Stimulated activated CD8-positive, alpha-beta memory T cell treated with anti-CD3 and anti-CD28 coated beads, Interleukin-4, amount 100 ng/mL, for 4 hours (primary cell): ENCODE measurements at places on chromosomes 5 and 9.
A peak's percentile ranks its signal among the peaks of the same experiment; 100 is the strongest.

DNA sequence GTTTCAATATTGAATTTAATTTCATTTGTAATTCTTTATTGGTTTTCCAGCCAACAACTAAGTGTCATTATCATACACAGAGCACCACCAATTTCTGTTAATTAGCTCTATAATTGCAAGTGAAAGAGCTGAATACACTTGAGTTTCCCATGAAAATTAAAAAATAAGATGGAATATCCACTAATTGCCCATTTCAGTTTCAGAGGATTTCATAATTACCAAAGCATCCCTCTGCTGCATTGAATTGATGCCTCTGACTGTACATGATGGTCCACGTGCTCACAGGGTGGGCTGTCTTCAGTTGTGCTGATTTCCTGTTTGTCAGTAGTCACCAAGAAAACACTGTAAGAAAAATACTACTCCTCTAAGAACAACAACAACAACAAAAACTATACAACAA is 163.8 kb downstream of the CHSY3 start:
- DNase-seq, result no peak

DNA sequence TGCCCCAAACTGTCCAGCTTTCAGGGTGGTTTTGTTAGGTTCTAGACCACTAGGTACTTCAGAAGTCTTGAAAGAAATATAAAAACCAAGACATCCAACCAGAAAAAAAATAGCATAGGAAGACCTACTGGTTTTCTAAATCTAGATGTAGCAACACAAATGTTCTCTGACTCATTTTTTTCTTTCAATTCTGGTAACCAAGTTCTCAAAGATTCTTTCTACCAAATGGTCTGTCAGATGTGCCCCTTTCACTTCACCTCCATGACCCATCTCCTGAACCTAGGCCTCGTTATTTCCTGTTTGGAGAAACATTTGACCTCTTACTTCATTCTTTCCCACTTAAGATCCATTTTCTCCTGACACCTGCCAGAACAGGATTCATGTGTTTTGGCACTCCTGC is 355.3 kb downstream of the KIAA0825 start:
- DNase-seq, result no peak

DNA sequence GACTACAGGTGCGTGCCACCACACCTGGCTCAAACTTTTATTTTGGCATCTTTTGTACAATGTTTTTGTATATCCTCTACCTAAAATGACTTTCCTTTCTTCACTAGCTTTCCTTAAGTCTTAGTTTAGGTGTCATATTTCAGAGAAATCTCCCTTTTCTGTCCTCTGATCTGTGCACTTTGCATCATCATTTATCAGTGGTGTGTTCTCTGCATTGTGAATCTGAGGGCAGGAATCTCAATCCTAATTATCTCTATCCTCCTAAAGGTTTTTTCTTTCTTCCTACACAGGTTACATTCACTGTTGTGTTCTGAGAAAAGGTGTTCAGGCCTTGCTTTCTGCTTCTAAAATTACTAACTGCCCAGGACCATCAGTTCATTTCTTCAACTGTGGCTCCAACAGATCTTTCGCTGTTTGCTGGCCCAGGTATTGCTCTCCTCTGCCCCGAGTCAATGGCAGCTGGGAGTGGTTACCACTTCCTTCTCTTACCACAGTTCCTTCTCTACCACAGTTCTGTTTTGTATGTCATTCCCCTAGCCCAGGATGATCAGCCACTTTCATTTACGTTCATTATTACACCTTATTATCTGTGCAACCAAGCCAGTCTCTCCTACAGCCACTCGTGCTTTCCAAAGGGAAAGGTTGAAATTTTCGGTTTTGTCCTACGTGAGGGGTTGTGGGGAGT is 14.0 kb downstream of the TGFBR1 start:
- no peak for DNase-seq

- DNase-seq, result no peak
Observed at GRCh38 chr5:75016896-75017295, 35.5 kb downstream of the GCNT4 start.

DNA sequence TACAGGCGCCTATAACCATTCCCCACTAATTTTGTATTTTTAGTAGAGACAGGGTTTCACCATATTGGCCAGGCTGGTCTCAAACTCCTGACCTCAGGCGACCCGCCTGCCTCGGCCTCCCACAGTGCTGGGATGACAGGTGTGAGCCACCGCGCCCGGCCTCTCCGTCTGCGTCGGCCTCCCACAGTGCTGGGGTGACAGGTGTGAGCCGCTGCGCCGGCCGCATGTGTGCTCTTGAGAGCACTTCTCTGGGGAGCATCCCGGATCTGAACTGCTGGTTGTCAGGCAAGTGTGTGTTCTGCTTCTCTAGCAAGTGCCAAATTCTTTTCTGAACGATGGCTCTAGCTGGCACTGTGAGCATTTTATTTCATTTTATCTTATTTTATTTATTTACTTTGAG is 3.7 kb upstream of the ENTPD2 start:
- no peak for DNase-seq

- DNase-seq, result no peak
Observed at GRCh38 chr5:17763301-17763700, 129.0 kb downstream of the TAF11L14 start.

DNA sequence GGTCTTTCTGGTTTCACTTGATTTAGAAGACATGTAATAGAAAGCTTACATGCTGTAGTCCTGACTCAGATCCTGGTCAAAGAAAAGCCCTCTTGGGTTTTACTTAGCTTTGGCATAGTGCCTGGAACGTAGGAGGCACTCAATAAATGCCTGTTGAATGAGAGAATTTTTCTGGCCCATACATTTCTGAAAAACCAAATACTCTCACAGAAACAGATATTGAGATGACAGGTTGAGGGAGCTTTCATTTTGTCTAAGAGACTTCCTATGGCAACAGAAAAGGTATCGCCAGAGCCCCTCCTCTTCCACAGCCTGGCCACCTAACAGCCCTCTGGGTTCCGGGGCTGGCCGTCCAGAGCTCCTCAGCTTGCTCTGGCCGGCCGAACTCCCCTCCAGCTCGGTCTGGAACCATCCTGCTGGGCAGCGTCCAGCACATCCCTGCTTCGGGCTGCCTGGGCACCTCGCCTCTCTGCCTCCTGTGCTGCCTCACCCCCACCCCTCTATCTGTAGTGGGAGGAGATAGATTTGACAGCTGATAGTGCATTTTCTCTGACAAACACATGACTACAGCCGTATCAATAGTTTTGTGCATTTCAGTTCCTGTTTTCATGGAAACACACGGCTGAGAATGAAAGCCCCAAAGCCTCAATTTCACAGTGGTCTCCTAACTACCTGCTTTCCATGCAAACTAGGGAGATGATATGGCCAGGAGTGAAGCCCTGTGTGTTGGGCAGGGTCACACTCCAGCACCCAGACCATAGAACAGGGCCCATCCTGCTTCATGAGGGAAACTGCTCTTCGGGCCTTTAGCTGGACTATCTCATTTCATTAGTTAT is 1.1 kb downstream of the IL4 start:
- DNase-seq, result no peak

- no peak for DNase-seq
Observed at GRCh38 chr9:109632817-109633216, 134.7 kb upstream of the PTPN3 start.

DNA sequence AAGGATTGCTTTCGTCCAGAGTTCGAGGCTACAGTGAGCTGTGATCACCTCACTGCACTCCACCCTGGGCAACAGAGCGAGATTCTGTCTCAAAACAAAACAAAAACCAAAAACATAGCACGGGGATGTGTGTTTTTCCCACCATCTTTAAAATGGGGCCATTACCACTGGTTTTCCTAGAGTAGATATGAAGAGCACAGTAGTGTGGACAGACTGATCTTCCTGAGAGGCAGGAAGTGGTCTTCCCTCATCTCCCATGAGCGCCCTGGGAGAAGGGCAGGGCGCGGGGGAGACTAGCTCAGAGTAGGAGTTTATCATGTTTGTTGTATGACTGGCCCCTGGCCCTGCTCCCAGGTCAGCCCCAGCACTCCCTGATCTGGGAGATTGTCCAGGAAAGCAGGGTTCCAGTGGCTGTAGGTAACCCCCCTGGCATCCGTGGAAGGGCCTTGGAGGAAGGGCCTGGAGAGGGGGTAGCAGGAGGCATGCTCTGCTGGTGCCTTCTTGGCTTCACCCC is 2.3 kb downstream of the SUSD3 start:
- DNase-seq, result no peak

DNA sequence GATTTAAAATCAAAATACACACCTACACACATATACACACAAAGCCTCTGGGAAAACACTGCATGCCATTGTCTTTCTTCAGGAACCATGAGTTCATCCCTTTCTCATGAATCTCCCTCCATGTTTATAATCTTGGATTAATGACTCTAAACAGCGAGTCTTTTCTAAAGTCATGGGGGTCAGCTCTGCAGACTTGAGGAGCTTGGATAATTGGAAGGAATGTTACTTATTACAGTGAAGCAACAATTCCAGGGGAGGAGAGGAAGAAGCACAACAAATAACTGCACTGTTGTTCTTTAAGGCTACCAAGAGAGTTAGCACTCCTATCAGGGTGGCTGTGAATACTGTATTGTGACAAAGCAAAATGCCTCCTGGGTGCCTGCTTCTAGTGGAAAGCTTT is 444.7 kb downstream of the ANXA1 start:
- no peak for DNase-seq

GRCh38 chr5:180860887-180861822 is at the start of gene ZFP62:
Gene ZFP62 (minus strand): TSS chr5:180861276. CDS start chr5:180861219, 57 bp downstream.
- DNase-seq, result peak; percentile 68

GRCh38 chr9:37413311-37413710 is 9.2 kb upstream of the GRHPR start:
- DNase-seq, result no peak

DNA sequence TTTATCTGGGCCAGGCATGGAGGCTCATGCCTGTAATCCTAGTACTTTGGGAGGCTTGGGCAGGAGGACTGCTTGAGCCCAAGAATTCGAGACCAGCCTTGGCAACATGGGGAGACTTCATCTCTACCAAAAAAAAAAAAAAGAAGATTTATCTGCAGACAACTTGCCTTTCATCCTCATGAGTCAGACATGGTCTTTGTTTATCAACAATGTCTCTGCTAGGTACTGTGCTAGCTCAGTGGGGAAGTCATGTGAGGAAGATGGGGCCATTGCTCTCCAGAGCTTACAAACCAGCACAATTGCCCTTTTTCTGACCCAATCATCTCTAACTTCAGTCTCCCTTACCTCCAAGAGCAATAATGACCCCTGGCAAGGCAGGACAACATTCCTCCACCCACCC is 1.6 kb downstream of the URM1 start:
- no peak for DNase-seq

GRCh38 chr9:37919246-37919955 is 15.5 kb upstream of the SLC25A51 start:
- no peak for DNase-seq

DNA sequence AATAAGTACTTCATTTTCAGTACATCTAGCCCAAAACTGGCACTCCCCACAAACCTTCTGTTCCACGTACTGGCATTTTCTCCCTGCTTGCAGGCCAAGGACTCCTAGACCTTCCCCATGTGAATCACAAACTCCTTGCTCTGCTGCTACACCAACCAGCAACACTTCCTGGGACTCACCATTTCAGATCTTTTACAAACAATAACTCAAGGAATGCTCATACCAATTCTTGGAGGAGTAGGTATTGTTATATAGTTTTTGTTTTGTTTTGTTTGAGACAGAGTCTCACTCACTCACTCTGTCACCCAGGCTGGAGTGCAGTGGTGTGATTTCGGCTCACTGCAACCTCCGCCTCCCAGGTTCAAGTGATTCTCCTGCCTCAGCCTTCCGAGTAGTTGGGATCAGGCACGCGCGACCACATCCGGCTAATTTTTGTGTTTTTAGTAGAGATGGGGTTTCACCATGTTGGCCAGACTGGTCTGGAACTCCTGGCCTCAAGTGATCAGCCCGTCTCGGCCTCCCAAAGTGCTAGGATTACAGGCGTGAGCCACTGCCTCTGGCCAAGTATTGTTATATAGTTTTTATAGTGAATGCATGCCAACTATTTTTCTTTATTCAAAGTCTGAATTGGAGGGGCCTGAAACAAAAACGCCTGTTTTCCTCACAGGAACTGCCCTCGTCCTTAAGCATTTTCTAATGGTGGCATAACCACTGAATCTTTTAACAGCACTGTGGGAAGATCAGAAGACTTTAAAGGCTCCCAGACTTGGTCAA is 210.8 kb downstream of the TSSK1B start:
- DNase-seq, result no peak

- peak; percentile 64 for DNase-seq
Observed at GRCh38 chr5:79235634-79236361, at the start of gene JMY. Gene JMY (plus strand): TSS chr5:79236131. CDS start chr5:79236651, 520 bp downstream.

GRCh38 chr5:30891660-30892059 is 301.8 kb upstream of the CDH6 start:
- no peak for DNase-seq

DNA sequence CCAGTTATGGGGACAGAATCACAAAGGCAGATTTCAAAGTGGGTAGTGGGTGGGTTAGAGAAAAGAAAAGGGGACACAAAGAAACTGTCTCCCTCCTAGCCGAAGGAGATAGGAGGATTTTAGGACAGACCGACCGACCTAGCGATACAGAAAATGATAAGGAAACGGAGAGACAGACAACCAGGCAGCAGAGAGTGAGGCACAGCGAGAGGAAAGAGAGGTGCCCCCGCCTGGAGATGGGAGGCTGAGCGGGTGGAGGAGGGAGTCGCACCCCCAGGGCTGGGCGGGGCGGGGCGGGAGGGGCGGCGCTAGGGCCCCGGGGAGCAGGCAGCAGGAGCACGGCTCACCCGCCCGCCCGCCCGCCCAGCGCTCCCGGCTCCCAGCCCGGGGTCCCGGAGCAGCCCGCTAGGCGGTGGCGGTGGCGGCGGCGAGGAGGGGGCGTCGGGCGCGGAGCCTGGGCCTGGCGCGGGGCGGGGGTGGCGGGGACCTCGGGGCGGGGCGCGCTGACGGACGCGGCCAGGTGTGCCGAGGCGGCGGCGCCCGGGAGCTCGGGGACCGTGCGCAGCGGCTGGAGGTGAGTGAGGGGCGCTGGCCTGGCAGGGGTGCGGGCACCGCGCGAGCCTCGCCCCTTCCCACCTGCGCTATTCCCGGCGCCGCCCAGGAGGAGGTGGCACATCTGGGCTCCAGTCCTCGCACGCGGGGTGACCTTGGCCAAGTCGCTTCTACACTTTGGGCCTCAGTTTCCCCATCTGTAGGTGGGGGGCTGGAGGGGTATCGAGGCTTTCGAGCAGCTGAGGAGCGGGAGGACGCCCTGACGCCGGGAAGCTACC is 15.9 kb upstream of the SYNPO start:
- DNase-seq, result no peak
